ENCODE measurements at places on chromosomes 3 and 15.
A peak's percentile ranks its signal among the peaks of the same experiment; 100 is the strongest.

DNA sequence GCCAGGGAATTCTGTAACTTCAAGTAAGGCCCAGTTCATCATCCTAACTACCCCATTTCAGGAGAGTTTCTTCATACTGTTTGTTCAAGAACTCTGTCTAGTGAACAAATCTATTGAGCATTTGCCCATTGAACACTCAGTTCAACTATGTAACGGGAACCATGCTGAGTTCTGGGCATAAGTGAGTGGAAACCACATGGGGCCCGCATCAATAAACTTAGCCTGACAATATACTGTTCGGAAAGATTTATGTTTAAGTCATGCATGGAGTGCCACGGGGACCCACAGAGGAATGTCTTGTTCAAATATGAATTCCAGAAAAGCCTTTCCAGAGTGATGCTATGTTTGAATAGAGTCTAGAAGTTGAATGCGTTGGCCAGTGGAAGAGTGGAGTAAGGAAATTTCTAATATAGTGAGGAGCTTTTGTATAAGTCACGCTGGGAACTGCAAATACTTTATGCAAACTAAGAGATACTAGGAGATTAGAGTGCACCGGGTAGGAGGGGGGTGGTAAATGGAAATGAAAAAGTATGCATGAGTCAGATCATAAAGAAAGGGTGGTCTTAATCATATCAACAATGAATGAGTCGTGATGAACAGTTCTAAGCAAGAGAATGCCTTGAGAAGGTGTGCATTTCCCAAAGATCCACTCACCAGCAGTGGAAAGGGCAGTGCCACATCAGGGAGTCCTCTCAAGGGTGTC is 279.8 kb downstream of the VPS13C start:
- no peak for DNase-seq

GRCh38 chr3:43892061-43892460 is 201.3 kb downstream of the ABHD5 start:
- no peak for DNase-seq

DNA sequence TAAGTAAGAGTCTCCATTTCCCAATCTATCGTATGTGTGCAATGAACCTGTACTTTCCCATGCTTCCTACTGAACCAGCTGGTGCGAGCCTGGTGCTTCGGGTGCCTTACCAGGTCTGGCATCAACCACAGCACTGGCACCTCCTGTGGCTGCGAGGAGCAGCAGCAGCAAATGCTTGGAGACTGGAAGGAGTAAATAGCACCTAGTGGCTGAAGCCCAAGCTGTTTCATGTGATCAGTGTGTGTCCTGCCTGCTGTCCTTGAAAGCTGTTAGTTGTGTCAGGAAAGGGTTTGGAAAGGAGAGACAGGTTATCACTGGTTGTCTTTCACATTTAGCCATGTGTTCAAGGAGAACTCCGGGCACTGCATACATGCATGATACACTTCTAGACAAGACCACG is 31.8 kb downstream of the PCOLCE2 start:
- peak; percentile 54 for DNase-seq

DNA sequence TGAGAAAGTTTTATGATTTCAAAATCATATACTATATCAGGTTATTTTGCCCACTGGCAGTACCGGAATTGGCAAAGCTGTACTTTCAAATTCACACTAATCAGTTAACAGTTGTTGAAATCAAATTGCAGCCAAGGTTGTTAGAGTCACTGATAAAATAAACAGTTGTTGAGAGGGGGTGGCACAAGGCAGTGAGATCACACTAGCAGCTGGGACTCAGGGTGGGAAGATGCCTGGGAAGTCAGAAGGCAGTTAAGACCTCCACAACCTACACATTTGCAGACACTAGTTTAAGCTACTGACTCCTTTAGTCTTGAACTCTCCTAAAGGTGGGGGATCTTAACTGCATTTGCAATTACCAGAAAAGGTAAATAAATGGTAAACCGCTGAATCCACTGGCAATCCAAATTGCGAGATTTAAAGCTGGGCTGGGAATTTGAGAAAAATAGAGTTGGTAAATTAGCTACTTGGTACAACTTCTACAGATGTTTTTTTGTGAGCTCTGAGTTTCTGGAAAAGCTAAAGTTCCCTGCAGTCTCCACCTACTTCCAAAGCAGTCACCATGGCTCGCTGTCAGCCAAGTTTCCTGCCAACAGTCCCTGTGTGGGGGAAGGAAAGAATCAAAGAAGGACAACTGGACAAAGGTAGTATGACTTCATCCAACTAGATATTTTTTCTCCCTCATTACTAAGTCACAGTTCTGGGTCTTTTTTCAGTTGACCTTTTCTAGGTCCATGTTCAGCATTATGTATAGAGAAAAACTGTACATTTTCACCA is 105.7 kb downstream of the ZNF385D start:
- DNase-seq, result no peak

DNA sequence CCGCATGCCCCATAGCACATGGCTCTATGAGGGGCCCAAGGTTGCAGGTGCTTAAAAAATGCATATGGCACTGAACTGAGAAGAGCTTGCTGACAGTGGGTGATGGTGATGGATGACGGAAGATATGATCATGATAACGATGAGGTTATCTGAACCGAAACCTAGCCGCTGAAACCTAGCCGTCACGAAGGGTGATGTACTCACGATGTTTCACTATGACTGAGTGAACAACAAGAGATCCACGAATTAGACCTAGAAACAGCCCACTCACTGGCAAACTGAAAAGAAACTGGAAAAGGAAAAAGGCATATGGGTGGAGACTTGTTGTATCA is 57.6 kb upstream of the BCL6 start:
- no peak for DNase-seq

DNA sequence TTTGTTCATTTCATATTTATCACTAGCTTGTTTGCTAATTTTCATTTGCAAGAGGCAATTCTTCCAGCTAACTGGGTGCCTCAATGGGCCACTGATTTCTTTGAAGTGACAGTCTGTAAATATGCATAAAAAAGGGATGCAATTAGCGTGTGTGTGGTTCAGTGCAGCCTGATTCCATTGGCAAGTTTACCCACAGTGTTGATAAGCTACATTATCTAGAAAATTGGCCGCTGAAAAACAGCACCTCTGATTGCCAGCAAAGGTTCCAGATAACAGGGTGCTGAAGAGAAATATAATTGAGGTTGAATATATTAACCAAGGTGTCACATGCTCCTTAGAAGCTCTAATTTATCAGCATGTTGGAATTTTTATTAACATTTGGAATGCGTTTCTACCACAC is 76.9 kb downstream of the SAMMSON start:
- DNase-seq, result no peak

DNA sequence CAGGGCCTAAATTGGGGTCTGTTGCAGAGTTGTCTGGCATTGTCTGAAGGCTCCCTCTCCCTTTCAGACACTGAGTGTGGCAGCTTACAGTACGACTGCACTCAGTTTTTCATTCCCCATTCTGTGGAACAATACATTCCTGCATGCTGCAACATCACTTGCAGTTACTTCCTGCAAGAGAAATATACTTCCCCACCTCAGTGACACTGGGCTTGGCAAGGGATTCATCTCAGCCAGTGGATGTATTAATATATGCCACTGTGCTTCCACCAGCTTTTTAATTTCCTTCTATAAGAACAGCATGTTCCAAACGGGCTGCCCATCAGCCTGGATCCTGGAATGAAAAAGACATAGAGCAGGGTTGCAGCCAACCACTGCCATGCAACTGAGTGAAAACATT is 23.1 kb downstream of the B3GALNT1 start:
- DNase-seq, result no peak

DNA sequence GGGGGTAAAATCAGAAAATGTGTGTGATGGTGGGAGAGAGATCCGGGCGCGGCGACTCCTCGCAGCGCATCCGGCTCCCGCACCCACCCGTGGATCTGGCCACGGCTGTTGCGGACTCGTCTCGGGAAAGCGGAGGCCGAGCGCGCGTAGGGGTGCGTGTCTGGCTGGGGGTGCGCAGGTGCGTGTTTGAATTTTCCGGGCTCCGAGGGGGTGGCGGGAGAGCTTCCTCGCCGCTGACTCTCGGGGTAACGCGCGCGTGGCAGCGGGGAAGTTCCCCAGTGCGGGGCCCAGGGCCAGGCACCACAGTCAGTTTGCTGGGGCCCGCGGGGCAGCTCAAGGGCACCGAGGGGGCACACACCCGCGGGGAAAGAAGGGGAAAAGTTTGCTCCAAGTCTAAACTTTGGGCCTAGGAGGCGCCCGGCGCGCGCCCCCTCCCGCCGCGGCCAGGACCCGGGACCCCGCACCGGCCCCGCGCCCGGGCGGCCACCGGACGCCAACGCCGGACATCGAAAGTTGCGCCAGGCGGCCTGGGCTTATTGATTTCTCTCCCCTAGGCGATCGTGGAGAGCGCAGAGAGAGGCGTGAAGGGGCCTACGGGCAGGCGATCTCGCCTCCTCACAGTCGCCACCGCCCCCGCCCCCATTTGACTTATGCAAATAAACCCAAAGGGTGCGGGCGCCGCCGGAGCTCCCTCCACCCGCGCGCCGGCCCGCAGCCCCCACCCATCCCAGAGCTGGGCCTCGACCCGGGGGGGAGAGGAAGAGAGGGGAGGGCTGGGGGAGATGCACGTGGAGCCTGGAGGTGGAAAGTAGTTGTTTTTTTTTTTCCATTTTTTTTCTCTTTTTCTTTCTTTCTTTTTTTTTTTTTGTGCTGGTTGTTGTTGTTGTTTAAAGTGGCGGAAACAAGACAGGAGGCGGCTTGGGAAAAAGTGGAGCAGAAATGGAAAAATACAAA is 639 bp downstream of the FOXP1 start:
- DNase-seq, result no peak

DNA sequence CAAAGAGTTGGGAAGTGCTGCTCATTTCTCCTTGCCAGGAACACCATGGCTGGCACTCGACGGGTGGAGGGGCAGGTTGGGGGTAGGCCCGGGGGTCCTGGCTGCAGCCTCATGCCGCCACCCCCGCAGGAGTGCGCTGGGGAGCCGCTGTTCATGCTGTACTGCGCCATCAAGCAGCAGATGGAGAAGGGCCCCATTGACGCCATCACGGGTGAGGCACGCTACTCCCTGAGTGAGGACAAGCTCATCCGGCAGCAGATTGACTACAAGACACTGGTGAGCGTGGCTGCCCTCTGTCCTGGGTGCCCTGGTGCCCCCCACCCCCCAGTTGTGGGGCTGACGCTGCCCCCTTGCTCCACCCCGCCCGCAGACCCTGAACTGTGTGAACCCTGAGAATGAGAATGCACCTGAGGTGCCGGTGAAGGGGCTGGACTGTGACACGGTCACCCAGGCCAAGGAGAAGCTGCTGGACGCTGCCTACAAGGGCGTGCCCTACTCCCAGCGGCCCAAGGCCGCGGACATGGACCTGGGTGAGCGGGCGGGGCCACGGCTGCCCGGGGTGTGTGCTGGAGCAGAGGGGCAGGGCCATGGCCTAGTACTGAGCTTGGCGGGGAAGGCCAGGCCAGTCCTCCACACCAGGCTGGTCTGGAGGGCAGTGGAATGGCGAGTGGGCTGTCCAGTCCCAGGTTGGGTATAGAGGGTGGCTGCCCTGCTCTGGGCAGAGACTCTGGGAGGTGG is 45.1 kb downstream of the PLXNA1 start:
- no peak for DNase-seq

DNA sequence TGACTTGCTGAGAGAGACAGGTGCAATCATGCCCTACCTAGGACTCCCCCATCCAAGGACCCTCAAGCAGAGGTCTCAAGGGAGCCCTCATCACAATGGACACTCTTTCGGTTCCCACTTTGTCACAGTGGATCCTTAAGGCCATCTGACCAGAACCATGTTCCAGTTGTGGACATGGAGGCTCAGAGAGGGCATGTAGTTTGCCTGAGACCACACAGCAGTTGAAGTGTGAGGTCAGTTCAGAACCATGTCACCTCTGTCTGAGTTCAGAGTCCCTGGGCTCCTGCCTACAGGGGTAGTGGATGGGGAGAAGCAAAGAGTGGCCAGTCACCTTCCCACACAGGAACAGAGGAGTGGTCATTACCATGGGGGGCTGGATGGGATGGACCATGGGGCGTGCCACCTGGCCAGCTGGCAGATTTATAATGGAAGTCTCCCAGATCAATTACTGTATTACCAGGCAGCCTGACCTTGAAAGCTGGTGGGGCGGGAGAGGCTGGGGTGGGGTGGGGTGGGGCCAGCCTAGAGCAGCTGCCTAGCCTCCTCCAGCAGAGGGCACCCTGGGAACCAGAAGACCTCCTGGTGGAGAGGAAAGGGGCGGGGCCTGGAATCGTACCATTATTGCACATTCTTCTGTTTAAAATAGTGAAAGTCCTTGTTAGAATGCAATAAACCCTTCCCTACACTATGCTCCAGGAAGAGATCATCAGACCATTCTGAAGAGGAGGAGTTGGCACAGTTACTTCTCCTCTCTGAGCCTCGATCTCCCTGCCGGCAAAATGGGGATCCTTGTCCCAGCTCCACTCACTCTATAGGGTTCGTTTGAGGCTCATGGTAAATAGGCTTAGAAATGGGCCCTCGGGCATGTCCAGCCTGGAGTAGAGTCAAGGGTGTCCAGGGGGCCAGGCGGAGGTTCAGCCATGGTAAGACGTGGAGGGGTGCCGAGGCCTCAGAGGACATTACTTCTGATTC is 26.9 kb upstream of the LINGO1 start:
- DNase-seq, result peak; percentile 55

DNA sequence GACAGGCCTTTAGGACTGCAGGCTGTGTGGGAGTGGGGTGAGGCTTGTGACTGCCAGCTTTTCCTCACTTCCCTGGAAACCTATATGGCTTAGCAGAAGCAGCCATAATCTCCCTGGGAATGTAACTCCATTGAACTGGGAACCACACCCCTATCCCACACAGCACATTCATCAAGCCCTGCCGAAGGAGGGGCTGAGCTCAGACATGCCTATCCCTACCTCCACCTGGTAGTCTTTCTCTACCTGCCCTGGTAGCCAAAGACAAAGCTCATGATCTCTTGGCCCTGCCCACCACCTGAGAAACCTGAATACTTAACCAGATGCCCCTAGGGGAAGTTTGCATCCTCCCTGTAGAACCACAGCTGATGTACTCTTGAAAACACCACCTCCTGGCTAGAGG is 219.8 kb downstream of the UNC13C start:
- DNase-seq, result no peak

DNA sequence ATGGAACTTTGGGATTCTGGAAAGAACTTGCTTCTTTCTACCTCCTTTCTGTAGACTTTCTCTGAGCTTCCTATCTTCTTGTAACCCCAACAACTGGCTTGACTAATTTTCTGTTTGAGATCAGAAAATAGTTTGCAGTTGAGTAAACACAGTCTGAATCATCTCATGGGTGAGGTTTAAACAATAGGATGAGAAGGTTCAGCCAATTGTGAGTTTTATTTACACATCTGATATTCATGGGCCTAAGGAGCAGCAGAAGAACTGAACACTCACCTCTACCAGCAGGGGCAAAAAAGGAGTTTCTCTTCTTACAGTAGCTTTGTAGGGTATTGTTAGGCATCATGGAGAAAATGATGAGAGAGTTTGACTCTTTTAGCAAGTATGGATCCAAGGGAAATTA is 54.2 kb downstream of the DTWD1 start:
- DNase-seq, result no peak

- no peak for DNase-seq
These were observed 12.0 kb downstream of the MESD start for GRCh38 chr15:80977627-80978036.

All from NCI-H1105 (cell line).